Inflammatory macrophage treated with lipopolysaccharide for 1 hour (primary cell): ENCODE measurements at places on chromosomes 6 and 20.

GRCh38 chr20:2745060-2745910 lies 52.7 kb downstream of the EBF4 start:
- no peak for DNase-seq

DNA sequence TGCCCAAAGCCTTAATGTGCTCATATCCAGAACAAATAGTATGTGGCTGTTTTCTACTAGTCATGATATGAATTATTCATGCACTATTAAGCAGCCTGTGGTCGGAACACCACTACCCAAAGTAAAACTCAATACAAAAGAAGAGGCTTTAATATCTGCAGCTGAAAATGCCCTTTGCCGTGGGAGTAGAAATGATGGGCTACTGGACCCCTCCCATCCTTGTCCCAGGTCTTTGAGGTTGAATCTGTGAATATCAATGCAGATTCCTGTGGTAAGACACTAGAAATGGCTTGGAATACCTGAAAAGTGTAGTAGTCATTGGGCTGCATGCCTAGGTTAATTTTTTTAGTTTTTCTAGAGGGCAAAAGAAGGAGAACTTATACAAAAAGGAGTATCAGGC lies 303.7 kb downstream of the TBC1D7 start:
- DNase-seq, result no peak

GRCh38 chr6:30062471-30063178 lies 1.6 kb downstream of the POLR1H start:
- DNase-seq, result no peak

DNA sequence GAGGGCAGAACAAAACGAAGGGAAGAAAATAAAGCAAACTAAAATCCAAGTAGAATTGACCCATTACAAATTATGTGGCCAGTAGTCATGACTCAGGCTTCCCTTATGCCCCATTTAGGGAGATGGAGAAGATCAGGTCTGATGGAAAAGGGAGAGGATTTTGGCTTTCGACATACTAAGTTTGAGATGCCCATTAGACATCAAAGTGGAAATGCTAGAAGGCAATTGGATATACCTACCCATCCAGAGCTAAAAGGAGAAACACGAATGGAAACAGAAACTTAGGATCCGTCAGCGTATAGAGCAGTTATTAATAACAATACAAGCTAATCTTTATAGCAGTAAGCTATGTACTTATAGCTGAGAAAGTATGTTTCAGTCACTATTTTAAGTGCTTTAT lies 4.8 kb downstream of the TRPC4AP start:
- no peak for DNase-seq

GRCh38 chr6:170212051-170212756 lies 78.7 kb downstream of the DLL1 start:
- no peak for DNase-seq

DNA sequence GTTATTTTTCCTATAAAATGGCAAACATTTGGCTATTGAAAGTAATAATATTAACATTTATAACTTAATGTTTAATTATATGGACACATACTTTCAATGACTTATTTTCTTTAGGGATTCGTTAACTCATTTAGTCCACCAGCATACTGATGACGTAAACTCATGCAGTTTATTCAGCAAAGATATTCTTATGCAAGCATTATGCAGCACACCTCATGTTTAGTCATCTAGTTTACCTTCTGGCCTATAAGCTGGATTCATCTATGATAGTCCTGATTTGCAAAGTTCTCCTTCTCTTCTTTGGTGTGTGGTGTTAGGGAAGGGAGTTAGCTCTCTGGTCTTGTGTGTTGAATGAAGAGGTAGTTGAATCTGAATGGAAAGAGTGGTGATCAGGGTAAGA lies 60.0 kb downstream of the OR2J2 start:
- no peak for DNase-seq
